ENCODE measurements at places on chromosomes 1 and 21. TPM values are rescaled to one million over a fixed set of nuclear protein-coding genes. Genes with fewer than 3 reads are reported as not detected.

Gene CRP
- total RNA-seq: not detected

Gene CYP4A11
- not detected for total RNA-seq

- no peak for DNase-seq
Observed at GRCh38 chr1:20344738-20345137, 54.1 kb downstream of the VWA5B1 start.

- no peak for DNase-seq
Observed at GRCh38 chr1:153389401-153389800, 1.5 kb downstream of the S100A8 start.

DNA sequence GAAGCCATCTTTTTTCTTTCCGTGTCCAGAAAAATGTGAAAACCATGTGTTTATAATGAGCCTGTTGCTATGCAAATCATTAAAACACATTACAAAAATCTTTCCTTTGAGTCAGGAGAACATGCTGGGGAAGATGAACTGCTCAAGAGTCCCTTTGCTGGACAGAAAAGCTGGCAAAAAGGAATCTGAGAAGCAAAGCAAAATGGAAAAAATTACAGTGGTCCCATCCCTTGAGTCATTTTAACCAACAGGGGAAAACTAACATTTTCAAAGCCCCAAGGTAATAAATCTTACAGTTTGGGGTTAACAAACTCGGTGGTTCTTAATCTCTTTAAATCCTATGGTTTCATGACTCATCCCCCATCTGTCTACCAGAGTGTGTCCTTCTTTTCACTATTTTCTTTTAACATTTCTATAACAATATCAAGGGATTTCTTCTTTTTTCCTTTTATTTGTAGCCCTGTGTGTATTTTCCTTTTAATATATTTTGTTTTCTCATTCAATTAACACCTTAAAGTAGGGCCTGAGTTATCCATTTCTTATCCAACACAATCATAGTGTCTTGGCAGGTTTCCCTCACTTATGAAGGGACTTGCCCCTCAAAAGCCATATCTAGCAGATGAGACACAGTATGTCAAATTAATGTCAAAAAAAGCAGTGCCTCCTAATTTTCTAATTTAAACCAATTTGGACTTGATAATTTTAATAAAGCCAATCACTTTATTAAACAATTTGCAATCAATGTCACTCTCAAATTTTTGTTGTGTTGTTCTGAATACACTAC is 105.4 kb downstream of the PTPN14 start:
- DNase-seq: no peak

DNA sequence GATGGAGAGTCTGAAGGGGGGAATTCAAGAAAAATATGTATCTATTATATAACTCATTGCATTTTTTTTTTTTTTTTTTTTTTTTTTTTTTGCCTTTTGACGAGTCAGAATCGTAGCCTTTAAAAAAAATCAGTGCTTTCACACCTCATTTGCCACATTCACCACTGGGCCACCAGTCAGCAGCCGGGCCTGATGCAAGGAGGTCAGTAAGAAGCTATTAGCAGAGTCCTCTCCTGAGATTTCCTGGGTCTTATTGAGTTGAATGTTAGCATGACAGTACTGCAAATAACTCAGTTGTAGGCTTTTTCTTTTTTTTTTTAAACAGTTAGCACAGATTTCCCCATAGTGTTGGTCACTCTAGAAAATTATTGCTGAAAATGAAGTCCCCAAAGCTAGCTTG is 139.8 kb downstream of the SPATA17 start:
- no peak for DNase-seq

DNA sequence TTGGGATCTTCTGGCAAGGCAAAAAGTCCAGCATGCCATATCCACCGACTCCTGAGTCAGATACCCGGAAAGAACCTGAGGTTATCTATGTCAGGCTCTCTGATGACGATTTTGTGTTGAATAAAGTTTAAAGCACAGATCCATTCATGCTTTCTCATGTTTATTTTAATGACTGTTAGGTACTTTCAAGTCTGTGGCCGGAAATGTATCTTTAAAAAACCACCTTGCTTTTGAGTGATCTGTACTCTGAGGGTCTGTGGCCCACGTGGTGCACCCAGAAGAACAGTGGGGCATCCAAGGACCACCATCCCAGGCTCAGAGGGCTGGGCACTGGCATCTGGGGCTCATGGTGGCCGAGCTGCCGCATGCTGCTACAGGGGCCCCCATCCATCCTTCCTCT is 30.1 kb upstream of the VASH2 start:
- no peak for DNase-seq

GRCh38 chr1:184031409-184032107 is 6.0 kb downstream of the COLGALT2 start:
- DNase-seq: no peak

- no peak for DNase-seq
Observed at GRCh38 chr21:42127164-42128150, 56.3 kb downstream of the UMODL1 start.

DNA sequence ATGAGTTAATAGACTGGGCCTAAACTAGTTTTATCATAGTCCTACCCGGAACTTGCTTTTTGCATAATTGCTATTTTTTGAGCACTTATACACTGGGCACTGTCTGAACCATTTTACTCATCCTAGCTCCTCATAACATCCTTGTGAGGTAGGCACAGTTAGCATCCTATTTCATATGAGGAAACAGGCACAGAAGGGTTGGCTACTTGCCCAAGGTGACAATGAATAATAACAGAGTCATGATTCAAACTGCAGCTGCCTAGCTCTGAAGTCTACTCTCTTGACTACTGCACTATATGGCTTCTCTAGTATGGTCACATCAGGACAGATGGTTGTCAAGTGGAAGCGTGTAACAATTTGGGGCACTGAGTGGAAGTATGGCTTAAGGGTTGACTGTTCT is 18.2 kb upstream of the RC3H1 start:
- DNase-seq: no peak

- DNase-seq: no peak
Observed at GRCh38 chr21:45382697-45382997, 22.3 kb upstream of the COL18A1 start.
